A549 (cell line): ENCODE measurements at places on chromosomes 6 and 20.

GRCh38 chr20:19519466-19519865 is 238.6 kb upstream of the RIN2 start:
- no peak for DNase-seq

- no peak for DNase-seq
These were observed 34.3 kb downstream of the RGS17 start for GRCh38 chr6:153096792-153097191.

DNA sequence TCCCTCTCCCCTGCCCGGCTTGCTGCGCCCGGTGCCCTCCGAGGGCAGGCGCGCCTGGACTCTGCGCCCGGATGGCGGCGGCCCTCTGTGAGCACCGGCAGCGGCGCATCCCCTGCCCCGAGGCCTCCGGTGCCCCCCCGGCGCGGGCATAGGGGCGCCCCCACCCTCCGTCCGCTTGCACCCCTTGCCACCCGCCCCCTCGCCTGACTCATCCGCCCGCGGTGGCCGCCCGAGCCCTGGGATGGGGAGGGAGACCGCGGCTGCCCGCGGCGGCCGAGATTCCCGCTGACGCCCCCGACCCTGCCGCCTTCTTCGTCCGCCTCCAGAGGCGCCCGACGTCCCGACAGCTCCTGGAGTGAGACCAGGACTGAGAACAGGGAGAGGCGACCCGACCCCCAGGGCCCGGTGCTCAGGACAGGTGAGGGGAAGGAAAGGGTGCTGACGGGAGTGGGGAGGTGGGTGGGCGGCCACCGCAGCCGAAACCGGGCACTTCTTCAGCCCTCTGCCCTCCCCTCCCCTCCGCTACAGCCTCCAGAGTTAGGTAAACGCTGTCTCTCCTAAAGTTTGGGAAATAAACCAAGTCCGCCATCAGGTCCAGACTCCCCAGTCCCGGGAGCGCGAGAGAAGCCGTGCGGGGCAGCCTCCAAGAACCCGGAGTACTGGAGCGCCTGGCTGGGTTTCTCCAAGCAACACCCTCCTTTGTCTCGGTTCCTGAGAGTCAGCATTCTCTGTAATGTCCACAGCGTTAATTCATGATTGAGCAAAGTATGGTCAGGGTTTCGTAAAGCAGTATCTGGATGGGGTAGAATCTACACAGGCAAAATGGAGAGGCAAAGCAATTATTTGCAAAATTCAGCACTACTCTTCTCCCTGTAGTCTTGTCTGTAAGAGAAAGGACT is 539 bp downstream of the TMEM200A start:
- no peak for DNase-seq

- peak; percentile 80 for DNase-seq
These were observed 129.4 kb upstream of the RIN2 start for GRCh38 chr20:19628570-19629134.

DNA sequence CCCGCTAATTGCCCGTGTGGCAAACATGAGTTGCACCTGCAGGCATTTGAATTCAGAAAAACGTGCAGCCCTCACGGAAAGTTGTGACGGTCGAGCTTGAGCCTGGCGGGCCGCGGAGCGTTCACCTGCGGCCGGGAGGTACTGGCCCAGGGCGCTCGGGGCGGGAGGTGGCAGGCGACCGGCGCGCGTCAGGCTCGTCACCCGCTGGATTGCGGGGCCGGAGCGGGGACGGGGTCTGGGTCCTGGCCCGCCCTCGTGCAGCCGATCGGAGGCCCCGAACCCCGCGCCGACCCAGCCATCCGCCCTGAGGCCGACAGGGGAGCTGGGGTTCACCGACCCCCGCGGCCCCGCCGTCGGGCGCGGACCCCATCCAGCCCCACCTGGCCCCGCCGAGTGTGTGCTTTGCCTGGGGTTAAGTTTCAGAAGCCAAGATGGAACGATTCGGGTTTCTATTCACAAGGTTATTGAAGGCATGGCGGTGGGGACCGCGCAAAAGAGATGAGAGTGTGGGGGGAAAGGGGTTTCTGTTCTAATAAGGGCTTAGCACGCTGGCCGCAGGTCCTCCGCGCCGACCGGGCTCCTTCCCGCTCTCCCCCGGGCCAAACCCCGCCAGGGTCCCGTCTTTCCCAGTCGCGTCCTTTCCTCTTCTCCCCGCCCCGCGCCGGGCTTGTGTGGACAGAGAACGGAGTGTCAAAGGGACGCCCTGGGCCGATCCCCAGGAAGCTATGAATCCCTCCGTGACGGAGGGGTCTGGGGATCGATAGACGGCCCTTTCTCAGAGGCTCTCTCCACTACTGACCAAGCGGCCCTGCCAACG is 1.6 kb upstream of the HEY2 start:
- no peak for DNase-seq

GRCh38 chr6:163501026-163501425 is 86.5 kb downstream of the QKI start:
- no peak for DNase-seq

DNA sequence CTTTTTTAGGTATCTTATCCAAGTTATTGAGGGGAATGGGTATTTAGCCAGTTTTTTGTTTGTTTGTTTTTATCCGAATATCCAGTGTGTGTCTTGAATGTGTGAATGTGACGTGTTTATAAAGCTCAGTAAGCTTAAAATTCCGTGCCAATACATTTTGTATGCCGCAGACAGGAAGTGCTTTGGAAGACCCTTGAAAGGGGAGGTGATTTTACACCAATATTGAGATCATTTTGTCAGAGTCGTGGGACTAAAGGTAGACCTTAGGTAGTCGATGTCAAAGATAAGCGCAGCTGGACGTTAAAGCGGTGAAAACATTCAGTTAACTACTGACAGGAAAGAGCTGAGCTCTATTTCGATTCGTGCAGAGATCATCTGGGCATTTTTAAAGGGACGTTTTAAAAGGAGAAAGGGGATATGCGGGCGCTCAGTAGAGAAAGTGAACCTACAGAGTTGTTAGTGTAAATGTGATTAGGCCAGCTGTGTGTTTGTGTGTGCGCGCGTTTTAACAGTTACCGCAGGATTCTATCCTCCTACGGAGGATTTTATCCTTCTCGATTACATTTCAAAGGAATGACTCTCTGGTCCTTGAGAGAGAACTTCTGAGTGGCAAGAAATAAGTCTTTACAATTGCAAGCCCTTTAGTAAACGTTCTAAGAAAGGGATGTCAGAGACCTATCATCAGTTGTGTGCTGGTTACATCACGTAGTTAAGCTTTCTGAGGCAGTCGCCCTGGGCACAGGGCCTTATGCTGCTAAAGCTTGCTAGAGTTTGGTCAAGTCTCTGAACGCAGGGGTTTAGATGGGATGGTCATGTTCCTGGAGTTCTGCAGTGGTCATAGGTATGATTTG is 625 bp upstream of the ECHDC1 start:
- peak; percentile 1 for DNase-seq

- DNase-seq, result no peak
These were observed 33.6 kb upstream of the BTN3A2 start for GRCh38 chr6:26331218-26332073.
